M059J (cell line): ENCODE measurements at places on chromosomes 2 and 18. TPM values are rescaled to one million over a fixed set of nuclear protein-coding genes. Genes with fewer than 3 reads are reported as not detected.
A peak's percentile ranks its signal among the peaks of the same experiment; 100 is the strongest.

DNA sequence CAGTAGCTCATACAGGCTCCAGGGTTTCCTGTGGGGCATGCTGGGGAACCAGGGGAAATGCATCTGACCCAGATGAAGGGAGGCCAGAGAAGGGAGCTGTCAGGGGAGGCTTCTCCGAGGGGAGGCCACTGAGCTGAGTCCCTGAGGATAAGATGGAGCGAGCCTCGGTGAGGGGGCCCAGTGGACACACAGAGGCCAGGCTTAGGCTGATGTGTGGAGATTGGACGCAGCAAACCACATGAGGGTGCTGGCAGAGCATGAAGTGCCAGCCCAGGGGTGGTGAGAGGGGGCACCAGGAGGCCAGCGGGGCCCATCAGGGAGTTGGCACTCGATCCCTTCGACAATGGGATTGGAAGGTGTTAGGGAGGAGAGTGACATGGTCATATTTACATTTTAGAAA is 235.0 kb downstream of the KLHL29 start:
- no peak for DNase-seq

DNA sequence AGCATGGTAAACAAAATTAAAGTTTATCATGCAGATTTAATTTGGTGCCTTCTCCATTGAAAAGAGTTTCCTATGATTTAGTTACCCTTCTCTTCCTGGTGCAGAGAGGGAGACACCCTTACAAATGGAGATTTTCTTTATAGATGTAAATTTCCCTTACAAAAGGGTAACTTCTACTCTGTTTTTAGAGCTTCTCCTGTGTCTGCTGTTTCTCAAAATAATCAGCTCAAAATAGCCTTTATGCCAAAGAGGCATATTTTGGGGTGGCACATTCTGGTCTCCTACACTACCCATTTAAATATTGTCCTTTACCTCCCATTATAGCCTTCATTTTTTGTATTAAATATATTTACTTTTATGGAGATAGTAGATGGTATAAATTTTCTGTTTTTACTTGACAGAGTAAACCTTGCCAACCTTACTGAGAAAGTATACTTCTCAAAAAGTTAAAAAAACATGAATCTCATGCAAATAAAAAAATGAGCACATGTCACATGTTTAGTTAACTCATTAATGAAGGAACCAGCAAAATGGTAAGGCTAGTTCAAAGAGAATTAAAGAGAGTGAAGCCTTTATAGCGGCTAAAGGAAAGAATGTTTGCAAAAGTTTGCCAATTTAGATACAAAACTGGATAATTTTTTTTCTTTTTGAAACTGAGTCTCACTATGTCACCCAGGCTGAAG is 83.3 kb upstream of the MSH6 start:
- DNase-seq = no peak

DNA sequence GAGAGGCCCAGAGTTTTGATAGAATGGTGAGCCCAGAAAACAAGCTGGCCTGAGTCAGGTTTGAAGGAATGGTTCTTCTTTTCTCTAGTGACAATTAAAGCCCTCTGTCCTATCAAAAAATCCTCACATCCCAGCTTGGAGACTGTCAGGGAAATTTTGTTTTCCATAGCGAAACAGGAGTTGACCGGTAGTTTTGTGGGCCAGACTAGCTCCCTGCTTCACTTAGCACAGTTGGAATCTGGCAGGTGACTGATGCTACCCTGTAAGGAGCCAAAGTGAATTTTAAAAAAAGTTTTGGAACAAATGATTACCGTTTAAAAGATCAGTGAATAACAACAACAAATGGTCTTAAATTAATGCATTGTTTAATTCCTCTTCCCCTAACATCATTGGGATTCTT is 6.7 kb downstream of the NAB1 start:
- DNase-seq = no peak

DNA sequence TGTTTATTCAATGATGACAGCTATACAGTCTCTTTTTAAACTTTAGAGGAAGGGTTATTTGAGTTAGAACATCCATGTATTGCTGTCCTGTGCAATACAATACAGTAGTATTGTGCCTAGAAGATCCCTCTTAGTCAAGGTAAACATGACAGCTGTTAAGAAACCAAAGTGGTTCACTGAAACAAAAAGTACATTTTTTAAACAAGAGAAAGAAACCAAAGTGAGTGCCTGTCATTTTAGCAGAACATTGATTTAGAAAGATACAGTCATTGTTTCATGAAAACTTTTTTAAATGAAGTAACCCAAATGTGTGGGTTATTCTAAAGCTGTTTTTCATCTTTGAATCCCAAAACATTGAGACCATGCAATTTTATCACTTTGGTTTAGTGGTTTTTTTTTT is 15.5 kb downstream of the ITPRID2 start:
- DNase-seq = no peak

DNA sequence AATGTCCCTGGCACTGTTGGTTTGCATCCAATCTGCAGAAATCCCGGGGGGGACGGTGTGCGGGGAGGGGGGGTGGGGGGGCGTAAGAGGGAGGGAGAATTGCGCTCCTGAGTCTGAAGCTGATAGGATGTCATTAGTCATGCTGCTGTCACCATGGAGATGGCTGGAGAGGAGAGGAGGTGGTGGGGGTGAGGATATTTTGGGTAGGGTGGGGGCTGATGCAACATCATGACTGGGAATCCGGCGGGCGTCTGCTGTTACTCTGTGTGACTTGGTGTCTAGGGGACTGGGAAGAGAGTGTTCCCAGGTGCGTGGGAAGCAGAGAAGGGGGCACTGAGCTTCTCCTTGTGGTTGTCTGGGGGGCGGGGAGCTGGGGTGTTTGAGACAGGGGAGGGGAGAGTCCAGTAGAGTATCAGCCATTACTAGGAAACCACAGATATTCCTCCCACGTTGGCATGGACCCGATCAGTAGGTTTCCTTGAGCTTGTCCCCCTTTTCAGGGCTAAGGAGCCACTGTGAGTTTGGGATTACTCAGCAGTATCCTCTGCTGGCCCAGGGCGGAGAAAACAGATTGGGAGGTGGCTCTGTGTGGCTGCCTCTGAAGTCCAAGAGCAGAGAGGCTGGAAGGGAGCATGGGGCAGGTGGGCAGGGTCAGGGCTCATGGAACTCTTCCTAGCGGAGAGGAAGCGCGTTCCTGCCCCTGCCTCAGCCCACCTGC is 18.9 kb downstream of the TET3 start:
- DNase-seq = peak; percentile 75

DNA sequence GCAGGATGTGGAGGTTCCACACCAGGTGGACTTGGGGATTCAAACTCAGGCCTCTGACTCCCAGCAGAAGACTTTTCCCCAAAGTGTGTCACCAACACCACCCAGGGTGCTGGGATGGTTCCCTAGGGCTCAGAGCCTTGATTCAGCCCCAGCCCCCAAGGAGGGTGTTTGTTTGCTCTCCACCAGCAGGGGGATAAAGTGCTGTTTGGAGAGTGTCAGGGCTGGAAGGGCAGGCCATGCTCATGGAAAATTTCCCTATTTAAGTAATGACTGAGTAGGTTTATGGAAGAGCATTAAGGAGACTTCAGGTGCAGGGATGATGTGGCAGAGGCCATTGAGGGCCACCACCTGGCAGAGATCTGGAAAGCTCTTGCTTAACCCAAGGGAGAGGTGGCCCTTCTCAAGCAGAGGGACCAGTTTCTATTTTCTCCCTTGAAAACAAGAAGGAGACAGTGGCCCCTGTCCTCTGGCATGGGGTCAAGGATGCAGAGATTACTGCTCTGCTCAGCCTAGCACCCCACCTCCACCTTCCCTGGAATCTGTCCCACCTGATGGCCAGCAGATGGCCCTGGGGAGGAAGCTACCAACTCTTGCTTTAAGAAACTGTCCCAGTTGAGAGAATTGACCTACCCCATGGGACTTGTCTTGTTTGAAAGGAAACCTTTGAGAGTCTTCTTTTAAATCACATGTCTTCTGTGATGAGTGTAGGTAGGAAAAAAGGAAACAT is 122.1 kb downstream of the ACOXL start:
- DNase-seq = peak; percentile 9

- DNase-seq = peak; percentile 88
These were observed 40.2 kb upstream of the GMCL1 start for GRCh38 chr2:69789175-69789721.

- no peak for DNase-seq
These were observed 14.8 kb downstream of the SLC66A2 start for GRCh38 chr18:79936641-79937040.

DNA sequence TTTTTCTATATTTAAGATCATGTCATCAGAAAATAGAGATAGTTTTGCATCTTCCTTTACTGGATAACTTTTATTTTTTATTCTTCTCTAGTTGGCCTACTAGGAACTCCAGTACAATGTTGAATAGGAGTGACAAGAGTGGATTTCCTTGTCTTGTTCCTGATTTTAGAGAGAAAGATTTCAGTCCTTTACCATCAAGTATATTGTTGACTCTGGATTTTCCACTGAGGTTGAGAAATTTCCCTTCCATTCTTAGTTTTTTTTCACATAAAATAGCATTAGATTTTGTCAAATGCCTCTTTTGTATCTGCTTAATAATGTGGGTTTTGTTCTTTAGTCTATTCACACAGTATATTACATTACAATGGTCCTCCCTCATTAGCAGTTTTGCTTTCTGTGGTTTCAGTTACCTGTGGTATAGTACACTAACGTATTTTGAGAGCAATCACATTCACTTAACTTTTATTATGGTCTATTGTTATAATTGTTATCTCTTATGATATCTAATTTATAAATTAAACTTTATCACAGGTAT is 105.5 kb downstream of the THADA start:
- DNase-seq = no peak

DNA sequence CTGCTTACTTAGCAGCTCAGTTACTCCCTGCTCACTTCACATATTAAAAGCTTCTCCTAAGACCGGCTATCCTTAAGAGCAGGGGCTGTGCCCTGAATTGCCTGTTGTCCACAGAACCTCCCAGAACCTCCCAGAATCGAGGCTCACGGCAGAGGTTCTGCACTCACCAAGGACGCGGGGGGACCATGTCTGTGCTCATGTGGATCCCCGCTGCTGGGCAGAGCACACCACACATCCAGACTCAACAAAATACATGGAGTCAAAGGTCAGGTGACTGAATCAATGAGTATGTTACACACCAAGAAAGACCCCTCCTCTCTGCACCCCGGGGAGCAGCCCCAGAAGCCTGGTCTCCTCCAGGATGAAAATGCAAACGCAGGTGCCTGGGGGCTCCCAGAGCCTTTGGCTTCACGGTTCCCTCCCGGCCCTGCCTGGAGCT is 149.0 kb downstream of the MBP start:
- no peak for DNase-seq

DNA sequence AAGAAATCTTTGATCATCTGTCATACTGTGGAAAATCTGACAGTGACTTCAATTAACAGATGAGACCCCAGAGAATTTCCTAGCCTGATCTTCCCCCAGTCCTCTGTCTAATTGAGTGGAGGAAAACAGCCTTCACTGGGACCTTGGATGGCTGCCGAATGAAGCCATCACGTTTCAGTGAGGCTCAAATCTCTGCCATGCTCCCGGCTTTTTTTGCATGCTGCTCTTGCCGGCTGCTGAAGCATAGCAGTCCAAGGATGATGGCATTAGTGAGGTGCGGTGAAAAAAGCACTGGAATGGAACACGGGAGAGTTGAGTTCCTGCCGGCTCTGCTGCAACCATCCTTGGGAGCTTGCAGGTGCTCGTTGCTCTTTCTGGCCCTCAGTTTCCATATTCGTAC is 430.5 kb downstream of the SLC4A3 start:
- DNase-seq = no peak

DNA sequence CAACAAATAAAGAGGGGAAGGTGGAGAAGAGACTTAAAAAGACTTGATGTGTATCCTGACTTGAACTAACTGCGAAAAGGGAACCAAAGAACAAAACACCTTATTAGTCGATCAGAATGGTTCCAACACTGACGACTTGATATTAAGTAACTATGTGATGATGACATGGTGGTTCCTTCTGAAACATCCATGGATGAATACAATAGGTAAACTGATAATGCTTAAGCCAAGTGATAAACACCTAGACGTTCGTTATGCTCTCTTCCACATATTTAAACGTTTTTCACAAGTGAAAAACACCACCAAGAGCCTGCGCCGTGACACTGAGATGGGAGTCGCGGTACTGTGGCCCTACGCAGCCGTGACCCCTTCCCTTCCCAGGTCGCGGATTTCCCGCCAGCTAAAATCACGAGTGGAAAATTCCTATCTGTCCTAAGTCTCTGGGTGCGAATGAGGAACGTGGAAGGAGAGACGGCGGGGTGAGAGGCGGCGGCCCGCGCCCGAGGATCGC is 797 bp downstream of the TTC32 start:
- DNase-seq = peak; percentile 24

GRCh38 chr2:191029280-191029950 is 15.4 kb upstream of the STAT1 start:
- DNase-seq = no peak

DNA sequence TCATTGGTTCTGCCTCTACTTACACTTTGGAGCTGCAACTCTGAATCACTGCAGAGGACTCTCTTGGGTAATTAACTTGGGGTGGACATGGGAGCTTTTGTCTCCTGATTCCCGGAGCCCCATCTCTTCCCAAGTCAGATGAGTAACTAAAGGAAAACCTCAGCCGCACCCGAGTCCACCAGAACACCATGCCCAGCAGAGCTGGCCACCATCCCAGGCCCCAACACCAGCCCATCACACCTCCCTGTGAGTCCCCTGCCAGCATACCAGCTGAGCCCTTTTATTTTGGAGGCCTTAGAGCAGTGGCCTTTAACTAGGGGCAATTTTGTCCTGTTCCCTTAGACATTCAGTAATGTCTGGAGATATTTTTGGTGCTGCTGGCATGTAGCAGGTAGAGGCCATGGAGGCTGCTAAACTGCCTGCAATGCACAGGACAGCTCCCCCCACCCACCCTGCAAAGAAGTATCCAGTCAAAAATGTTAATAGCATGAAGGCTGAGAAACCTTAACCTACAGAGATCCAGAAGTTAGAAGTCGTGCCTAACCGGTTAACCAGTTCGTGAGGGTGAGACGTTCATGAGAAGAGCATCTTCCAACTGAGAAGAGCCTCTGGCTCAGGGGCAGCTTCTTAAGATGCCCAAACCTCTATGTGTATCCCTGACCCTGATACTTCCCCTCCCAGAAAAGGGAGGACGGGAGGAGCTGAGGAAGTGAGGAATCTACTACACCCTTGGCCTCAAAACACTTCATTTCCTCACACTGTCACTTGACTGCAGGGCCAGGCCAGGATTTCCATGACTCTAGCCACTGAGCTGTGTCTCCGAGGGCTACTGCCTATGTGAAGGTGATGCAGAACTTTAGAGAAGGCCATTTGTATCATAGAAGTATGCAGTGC is 139.9 kb upstream of the EPAS1 start:
- no peak for DNase-seq

Gene CCDC74A
- 8.2 and 10.4 TPM in 2 replicates for total RNA-seq

Gene ZBTB14
- total RNA-seq = 11.4 and 11.7 TPM in 2 replicates

Gene C1QL2
- not detected in 2 replicates for total RNA-seq

Gene ANKRD30BL
- not detected in 2 replicates for total RNA-seq

Gene KLHL14
- not detected in 2 replicates for total RNA-seq

Gene LYG2
- total RNA-seq = 0.84 TPM in 1 of 2 replicates, not detected in the other

Gene RGPD8
- 0.49 and 1.4 TPM in 2 replicates for total RNA-seq
